ENCODE measurements at places on chromosomes 2 and 18.
A peak's percentile ranks its signal among the peaks of the same experiment; 100 is the strongest.

DNA sequence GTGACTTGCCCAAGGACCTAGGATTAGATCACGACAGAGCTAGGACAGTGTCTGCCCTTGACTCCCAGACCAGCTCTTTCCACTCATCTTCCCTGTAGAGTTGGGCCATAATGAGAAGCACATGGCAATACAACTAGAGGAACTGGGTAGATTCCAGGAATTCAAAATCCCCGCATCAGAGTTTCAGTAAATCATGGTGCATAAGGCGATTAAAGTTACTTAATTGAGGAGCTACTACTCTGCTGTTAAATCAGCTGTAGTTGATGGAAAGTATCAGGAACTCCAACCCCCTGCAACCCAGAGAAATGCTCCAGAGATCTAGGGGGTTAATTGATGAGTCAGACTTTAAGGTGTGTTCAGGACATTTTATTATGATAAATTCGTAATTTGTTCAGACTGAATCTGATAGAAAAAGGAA, 5.7 kb downstream of the ANTXR1 start:
- DNase-seq, result no peak

GRCh38 chr2:188369365-188369764, 77.7 kb downstream of the GULP1 start:
- no peak for DNase-seq

GRCh38 chr18:46755315-46756024, 1.4 kb downstream of the ST8SIA5 start:
- no peak for DNase-seq

DNA sequence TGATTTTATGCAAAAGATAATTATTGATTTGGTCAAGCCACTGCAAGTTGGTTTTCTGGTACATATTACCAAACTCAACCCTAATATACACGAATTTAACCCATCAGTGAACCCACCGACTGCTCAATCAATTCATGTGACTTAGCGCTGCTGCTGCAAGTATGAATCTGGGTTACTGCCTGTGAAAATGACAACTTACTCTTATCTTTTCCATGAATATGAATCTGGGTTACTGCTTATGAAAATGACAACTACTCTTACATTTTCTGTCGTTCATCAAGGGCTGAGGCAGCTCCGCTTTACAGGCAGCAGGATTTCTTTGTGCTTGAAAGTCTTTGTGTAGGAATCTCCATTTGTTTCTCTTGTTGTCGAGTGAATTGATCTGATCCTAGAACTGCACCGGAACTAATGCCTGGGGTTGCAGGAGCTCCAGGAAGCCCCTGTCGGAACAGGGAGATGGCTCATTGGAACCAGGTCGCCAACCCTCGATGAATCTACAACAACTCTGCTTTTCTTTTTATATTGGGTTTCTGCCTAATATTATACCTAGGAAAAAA, 22.1 kb upstream of the ALKAL2 start:
- DNase-seq, result no peak

- no peak for DNase-seq
Observed at GRCh38 chr2:142580691-142581090, 296.8 kb upstream of the KYNU start.

GRCh38 chr2:54409752-54410151, 46.4 kb upstream of the SPTBN1 start:
- DNase-seq, result no peak

DNA sequence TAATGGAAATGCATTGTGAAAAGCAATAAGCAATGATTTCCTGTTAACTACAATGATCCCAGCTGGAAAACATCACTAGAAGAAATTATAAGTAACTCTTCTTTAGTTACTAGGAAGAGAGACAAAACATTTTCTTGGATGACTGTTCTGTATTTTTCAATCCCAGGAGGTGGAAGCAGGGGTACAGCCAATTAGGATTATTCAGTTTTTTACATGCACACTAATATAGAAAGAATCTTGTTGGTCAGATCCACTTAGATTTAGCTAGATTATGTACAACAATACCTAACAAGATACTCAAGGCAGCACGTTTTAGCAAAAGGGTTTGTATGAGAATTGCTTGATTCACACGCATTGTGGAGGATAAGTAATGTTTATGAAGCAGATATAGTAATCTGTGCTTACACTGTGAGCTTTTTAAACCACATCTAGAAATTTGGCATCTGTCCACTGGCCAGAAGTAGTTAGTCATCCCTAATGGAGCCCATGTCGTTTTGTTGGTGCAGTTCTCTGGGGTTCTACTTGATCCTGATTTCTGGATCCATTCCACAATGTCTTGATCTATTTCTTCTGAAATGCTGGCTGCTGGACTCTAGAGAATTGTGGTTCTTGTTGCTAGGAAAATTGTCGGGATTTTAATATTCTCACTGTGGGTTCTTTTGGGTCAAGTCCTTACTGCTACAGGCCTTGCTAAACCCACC, 199.7 kb downstream of the ADCYAP1 start:
- DNase-seq, result no peak

GRCh38 chr2:60602388-60602787, 48.9 kb upstream of the BCL11A start:
- no peak for DNase-seq

- no peak for DNase-seq
Observed at GRCh38 chr2:203797712-203798111, 69.9 kb upstream of the CTLA4 start.

GRCh38 chr2:149021761-149022160, 16.7 kb upstream of the LYPD6B start:
- no peak for DNase-seq

DNA sequence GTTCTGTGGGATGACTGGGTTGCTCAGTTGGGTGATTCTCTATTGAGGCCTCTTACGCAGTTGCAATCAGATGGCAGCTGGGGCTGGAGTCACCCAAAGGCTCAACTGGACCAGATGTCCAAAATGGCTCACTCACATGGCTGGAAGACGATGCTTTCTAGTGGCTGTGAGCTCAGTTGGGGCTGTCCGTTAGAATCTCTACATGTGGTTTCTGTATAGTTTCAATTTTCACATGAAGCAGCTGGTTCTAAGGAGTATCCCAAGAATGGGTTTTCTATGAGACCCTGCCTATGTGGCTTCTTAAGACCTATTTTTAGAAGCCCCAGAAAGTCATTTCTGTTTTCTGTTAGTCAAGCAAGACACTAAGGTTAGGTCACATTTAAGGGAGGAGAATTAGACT, 4.4 kb downstream of the XRCC5 start:
- peak; percentile 18 for DNase-seq

DNA sequence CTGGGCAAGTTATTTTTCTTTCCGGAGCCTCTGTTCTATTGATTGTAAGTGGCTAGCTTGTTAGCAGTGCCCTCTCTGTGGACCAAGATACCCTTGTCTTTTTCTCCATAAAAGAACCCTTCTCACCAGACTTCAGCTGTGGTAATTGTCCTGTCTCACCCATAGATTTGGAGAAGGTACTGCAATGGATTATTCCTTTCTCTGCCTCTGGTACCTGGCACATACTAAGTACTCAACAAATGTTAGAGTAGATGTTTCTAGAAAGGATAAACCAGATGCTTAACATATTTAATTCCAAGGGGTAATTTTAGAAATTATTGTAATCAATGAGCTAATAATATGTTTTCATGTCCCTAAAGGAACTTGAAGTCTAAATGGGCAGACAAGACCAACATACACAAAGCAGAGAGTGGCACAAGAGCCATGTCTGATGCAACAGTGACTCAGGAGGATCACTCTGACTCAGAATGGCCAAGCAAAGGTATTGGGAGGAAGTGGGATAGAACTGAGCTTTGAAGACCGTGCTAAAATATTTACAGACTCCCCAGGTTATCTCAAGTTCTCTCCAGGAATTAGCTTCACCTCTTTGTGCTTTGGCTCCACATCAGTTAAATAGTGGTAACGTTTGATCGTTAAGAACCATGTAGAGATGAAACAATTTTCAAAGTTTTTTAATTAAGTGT, 129.7 kb upstream of the OSR1 start:
- DNase-seq, result no peak

DNA sequence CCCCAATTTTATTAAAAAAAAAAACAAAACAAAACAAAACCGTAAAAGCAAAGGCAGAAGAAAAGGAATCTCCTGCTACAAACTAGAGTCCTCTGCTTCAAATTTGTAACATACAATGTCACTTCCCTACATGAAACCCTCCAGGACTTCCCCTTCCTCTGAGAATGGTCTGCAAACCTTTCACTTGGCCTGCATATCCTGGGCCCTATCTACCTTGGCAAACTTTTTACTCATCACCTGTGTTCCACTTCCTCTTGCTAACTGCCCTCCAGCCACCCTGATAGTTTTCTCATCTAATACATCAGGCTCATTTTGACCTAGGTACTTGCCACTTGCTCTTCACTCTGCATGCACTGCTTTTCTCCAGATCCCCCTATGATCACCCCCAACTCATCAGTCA, 255.5 kb downstream of the ETAA1 start:
- no peak for DNase-seq

GRCh38 chr18:79069717-79070151, 540 bp downstream of the ATP9B start:
- DNase-seq, result no peak

GRCh38 chr18:75167137-75167536, 41.8 kb downstream of the PTGR3 start:
- no peak for DNase-seq

DNA sequence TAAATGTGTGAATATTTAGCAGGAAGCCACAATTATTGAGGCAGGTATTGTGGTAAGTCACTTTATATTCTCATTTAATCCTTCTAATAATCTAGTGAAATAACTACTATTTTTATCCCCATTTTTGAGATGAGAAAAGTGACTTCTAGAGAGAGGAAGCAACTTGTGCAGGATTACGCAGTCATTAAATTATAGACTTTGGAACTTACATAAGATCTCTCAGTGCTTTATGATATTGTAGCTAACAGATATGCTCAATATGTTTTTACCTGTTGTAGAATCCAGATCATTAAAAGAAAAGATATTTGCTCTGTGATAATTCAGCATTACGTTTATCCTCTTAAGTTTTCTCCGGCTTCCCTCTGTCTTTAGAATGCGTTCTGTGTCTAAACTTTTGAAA, 50.5 kb downstream of the MBD5 start:
- no peak for DNase-seq

GRCh38 chr18:45116116-45116515, 435.4 kb downstream of the SETBP1 start:
- DNase-seq, result no peak

GRCh38 chr2:4356109-4356508, 652.7 kb downstream of the DCDC2C start:
- no peak for DNase-seq

GRCh38 chr18:3985664-3986063, 469.4 kb downstream of the DLGAP1 start:
- DNase-seq, result no peak

GRCh38 chr18:34543356-34543755, 166.7 kb upstream of the DTNA start:
- no peak for DNase-seq

DNA sequence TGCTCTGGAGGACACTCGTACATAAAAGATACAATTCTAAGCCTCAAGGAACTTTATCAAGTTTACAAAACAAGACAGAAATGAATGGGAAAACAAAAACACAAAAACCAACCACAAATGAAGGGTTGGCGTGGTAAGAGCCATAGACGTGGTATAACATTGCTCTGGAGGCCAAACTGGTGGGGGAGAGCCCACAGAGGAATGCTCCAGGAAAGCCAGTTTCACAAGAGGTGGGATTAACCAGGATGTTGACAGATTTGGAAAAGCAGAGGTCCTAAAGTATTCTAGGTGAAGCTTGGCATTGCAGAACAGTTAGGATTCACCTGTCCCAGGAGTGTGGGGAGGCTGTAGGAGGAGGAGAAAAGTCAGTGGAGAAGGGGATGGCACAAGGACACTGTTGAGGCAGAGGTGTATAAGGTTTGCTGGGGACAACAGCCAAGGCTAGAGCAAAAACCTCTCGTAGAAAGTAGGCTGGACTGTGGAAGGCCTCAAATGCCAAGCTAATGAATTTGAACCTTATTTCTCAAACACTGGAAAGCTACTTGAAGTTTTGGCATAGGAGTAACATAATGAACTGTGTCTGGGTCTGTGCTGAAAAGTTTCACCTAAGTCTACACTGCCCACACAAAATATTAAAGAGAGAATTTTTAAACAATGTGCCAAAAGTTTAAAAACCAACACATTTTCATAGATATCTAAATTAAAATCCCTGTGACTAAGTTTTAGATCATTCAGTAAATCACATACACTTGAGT, 135.1 kb downstream of the THADA start:
- no peak for DNase-seq

DNA sequence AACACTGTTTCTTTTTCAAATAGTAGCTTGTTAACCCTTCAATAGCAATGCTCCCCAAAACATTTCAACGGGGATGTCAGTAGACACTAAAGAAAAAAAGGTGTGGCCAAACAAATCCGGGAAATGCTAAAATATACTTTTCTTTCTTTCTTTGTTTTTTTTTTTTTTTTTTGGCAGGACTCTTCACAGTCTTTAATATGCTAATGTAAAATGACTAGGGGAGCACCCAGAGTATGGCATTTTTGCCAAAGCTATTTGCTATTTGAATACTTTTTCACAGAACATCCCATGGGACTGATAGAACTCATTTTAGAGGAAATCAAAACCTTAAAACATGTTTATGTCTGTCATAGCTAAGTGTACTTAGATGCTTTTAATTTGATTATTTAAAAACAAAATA, 32.1 kb downstream of the ATF2 start:
- DNase-seq, result no peak

GRCh38 chr2:196287523-196287922, 116.1 kb upstream of the STK17B start:
- no peak for DNase-seq

DNA sequence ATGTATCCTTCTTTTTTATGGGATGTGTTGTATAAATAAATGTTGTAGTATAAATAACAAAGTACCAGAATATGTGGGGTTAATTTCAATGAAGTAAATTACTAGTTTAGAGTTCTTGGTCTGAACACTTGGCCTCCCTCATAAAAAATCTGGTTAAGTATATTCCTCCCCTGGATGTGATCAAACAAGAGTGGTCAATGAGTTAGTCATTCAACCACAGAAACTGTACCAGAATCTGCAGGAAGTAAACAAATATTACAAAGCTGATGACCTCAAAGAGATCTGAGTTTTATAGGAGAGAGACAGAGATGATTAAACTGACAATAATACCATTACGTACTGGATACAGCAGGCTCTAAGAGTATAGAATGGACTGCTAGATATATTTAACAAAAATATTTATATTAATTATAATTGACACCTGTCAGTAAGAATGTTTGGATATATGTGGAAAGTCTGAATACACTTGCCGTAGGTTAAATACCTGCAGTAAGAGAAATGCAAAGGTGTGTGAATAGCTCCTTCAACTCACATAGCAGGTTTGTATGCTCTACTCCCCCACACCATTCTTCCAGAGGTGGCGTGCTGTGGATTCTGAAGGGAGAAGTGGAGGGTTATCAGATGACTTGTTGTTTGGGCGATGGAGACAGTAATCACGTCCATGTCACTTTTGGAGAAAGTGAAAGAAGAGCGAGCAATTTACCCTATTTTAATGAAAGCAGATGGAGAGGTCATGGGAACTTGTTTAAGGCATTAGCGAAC, 108.3 kb upstream of the LRATD1 start:
- DNase-seq, result no peak

DNA sequence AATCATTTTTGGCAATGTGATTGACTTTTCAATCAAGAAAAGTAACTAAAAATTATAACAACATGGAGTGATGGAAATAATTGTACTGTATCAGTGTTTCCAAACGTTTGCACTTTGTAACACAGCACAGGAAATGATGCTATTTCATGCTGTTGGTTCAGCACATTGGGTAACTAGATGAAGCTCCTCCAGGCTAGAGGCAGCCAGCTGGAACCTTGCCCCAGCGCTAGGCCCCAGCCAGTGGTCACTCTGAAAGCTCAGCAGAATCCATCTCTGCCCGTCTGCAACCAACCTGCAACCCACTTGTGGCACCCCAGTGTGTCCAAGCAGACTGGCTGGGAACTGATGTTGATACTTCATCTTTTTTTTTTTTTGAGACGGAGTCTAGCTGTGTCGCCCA, 15.3 kb downstream of the UNC50 start:
- no peak for DNase-seq
